ENCODE measurements at places on chromosomes 12 and 14.

- no peak for DNase-seq
These were observed 28.2 kb upstream of the RIMBP2 start for GRCh38 chr12:130744274-130744673.

- DNase-seq: no peak
These were observed at the start of gene LACRT for GRCh38 chr12:54634795-54635194. Gene LACRT, minus strand, starts transcription at chr12:54634895. Its CDS starts 54 bp downstream, at chr12:54634841.

DNA sequence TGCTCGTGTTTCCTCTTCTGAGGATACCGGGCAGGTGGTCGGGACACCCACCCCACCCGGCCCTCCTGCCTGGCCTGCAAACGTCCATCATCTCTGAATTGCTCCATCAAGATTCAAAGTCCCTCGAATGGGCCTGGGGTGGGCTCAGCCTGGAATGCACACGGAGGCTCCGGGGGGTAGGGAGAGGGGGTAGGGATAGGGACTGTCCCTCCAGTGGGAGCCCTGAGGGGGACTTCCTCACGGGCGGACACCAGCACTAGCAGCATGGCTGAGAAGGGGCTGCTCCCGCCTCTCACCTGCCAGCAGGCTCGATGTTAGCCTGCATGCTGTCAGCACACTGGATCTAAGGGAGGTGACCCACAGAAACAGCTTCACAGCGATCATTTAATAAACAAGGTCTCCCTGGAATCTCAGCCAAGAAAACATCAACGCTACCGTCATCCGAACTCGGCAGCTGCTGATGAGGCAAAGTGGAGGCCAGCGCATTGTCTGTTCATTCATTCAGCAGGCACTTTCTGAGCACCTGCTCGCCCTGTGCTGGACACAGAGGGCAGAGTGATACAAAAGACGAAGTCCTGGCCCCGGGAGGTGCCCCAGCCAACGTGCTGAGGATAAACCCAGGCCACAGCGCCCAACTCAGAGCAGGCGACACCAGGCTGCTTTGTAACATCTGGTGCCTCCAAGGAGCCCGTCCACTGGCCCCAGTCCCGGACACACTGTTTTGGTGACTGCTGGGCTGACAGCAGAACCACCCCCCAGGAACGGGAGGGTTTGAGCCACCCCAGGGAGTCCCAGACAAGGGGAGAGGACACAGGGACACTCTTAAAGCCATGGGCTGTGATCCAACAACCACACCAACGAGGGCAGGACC lies 6.3 kb downstream of the TMEM179 start:
- DNase-seq: no peak

GRCh38 chr14:97301931-97302559 lies 504.9 kb downstream of the VRK1 start:
- DNase-seq: peak; percentile 1

DNA sequence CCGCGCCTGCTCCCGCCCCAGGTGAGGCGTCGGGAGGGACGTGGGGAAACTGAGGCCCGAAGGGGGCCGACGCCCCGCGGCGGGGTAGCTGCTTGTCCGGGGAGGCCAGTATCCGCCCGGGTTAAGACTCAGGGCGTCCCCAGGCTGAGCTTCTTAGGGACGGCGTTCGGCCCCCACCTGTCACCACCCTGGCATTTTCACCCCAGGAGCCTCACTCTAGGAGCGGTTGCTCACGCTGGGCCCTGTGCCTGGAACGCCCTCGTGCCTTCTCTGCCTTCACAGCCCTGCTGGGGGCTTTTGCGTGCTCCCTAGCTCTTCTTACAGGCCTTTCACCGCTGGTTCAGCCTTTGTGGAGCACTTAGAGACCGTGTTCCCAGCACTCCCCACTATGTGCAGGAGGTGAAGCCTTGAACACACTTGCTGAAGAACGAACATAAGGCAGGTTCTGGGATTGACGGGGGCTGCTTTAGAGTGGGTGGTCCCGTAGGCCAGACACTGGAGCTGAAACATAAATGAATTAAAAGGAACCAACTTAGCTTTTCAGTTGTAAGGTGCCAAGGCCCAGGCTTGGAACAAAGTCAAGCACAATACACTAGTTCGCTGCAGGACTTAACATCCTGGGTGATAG lies 601 bp downstream of the ZNF839 start:
- DNase-seq: peak; percentile 53

All from NCI-H82 (cell line).